T-helper 9 cell (primary cell): ENCODE measurements at places on chromosomes 11 and 22.

DNA sequence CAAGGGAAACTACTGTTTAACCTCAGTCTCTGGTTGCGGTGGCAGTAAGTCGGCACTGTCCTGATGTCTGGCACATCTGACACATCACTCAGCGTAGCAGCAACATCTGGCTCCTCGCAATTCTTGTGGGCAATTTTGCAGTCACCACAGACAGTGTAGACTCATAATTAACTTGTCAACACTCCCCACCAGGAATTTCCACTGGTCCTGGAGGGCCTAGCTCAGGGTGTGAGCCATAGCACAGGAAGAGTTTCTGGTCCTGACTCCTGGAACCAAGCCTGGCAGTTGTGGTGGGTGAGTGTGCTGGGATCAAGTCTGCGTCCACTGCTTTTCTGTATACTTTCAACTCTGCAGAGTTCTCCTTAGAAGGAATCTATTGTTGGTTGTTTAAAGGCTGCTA, 209.7 kb downstream of the SNX19 start:
- DNase-seq = no peak

- DNase-seq = no peak
Observed at GRCh38 chr11:101444851-101445250, 139.0 kb downstream of the TRPC6 start.

GRCh38 chr11:10441652-10442503, 13.2 kb upstream of the AMPD3 start:
- no peak for DNase-seq

- no peak for DNase-seq
Observed at GRCh38 chr11:128462922-128463321, 124.4 kb downstream of the ETS1 start.

GRCh38 chr11:20672575-20672974, 3.2 kb downstream of the NELL1 start:
- DNase-seq = no peak

GRCh38 chr22:49527611-49528419, 299.9 kb downstream of the BRD1 start:
- no peak for DNase-seq

- DNase-seq = no peak
Observed at GRCh38 chr22:16834971-16835370, 9.8 kb upstream of the XKR3 start.

GRCh38 chr11:26229257-26229656, 102.7 kb upstream of the ANO3 start:
- no peak for DNase-seq

DNA sequence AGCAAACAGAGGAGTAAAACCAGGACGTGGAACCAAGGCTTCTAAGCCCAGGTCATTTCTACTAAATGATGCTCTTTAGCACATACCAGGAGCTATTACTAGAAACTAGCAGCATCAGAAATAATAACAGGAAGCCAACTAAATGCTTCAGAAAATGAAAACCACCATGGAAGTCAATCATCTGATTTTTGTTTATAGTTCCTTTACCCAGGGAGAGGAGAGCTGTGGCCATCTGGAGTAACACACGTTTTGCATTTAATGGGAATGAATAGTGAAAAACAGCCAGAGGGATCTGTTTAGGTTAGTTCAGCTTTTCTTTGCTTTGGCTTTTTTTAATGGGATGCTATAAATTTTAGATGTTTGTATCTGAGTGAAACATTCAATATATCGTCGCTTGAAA, 250.7 kb upstream of the ARHGAP20 start:
- DNase-seq = no peak

DNA sequence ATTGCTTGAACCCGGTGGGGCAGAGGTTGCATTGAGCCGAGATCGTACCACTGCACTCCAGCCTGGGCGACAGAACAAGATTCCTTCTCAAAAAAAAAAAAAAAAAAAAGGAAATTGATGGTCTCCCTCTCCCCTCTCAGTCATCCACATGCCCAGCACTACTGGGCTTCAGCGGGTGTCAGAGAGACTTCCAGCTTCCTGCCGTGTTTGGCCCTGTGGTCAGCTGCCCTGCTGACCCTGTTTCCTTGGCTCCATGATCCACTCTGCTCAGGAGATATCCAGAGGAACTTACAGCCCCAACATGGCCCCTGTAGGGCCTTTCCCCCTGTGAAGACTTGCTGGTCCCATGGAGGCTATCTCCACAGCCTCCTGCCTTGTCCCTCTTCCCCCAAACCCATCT, 6.1 kb upstream of the PNPLA3 start:
- DNase-seq = no peak

GRCh38 chr22:25127318-25127717, 72.3 kb upstream of the CRYBB3 start:
- no peak for DNase-seq

GRCh38 chr22:38139901-38140300, 29.4 kb upstream of the BAIAP2L2 start:
- DNase-seq = no peak

DNA sequence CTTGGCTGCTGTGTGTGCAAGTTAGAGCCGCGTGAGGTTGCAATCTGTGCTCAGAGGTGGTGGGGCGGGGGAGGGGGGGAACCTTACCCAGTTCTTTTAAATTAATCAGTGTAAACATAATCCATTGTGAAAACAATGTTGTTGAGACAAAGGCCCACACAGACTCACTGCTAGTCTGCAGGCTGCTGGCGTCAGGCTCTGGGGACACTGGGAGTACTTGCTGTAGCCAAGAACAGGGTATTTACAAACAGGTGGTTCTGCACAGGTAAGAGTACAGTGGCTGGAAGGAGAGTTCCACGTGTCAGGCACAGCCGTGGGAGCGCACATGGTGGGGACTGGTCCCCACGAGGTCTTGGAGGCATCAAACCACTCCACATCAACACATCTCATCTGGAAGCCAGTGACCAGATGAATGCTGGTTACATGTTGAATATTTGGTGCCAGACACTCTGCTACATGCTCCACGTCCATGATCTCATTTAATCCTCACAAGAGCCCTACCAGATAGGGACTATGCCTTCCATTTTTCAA, 27.4 kb downstream of the SCUBE1 start:
- no peak for DNase-seq

- DNase-seq = no peak
Observed at GRCh38 chr11:87490671-87491070, 452.9 kb downstream of the TMEM135 start.

DNA sequence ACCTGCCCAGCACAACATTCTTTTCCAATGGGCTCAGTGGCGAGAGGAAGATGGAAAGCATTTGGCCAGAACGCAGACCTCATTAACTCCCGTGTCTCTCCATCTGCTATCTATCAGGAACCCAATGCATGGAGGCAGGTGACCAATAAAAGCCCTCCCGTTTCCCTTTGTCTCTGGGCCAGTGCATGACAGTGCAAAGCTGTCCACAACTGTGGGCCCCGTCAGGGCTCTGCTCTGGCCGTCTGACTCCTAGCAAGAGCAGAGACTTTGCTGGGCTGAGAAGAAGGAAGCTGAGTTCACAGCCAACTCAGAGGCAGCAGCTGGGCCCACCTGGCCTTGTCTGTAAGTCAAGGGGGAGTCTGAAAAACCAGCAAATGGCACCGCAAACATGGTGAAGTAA, 177.8 kb downstream of the TENM4 start:
- no peak for DNase-seq

- no peak for DNase-seq
Observed at GRCh38 chr11:72856551-72857345, 42.5 kb downstream of the ATG16L2 start.

GRCh38 chr11:2549491-2549875, 104.7 kb downstream of the KCNQ1 start:
- no peak for DNase-seq

DNA sequence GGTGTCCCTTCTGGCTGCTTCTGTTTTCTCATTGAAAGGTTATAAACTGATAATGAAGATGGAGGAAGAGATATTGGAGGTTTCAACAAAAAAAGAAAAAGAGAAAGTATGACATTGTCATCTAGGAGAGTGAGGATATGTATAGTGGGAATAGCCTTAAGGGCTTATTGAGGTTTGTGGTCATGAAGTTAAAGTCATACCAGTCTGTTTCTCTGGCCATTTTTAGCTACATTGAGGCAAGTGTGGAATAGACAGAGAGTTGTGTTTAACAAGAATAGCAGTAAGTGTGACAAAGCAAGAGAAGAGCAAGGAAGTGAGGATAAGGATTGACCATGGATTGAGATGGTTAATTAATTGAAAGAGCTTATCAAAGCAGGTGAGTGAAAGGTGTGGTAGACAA, 110.4 kb downstream of the ELP4 start:
- DNase-seq = no peak

DNA sequence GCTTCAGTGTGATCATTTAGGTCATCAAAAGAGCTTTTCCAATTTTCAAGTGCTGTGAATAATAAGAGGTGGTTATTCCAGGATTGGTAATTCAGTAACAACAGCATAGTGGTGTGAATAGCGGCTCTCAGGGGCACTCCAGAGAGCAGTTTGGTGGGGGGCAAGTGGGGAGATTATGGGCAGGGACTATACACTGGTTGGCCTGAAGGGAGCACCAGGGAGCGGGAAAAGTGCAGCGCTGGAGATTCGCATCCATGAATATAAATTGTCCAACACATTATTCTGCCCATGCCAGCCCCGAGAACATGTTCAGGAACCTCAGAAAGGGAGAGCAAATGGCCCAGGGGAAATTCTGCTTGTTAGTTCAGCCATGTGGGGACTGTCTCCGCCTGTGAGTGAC, 37.9 kb downstream of the OR6Q1 start:
- no peak for DNase-seq

GRCh38 chr22:38021206-38021605, 36.0 kb upstream of the PICK1 start:
- DNase-seq = no peak

GRCh38 chr22:38921806-38922205, 35.6 kb upstream of the APOBEC3A start:
- DNase-seq = no peak

DNA sequence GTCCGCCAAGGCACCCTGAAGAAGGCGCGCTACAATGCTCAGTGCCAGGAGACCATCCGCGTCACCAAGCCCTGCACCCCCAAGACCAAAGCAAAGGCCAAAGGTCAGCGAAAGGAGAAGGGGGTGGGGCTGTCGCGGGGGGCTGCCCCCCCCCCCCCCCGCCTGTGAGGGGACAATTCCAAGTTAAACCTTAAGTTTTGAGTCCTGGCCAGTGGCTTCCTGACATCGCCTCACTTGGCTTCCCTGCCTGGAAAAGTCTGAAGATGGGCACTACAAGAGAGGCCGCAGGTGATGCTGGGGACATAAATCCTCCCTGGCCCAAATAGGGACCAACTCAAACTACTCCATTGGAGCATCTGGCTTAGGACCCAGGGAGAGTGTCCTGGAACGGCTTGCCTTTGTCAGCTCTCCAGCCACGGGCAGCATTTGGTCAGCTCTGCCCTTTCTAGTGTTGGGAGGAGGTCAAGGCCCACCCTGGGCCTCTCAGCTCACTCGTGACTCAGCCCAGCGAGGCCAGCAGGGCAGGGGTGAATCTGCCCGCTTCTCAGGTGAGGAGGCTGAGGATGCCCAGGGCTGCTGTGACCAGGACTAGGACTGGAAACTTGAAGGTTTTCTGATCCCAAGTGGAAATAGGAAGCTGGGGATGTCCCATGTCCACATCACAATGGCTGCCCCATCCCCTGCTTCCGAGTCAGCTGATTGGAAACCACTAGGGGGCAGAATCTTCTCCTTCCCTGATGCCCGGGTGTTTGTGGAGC, 1.4 kb downstream of the MDK start:
- no peak for DNase-seq

GRCh38 chr11:61039916-61040315, 62.4 kb upstream of the CD5 start:
- no peak for DNase-seq

DNA sequence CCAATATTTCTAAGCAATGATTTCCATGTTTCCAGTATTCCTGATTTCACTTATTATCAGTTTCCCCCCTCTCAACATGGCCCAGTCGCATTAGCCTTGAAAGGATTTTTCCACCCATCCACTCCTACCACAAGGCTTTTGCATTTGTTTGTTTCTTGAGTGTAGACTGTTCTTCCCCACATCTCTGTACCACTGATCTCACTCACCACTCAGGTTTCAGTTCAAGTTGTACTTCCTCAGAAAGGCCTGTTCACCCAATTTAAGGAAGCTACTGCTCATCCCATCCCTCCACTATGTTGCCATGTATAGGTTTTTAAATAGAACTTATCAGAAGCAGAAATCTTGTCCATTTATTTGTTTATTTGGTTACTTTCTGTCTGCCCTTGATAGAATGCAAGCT, 472.3 kb downstream of the FAM181B start:
- DNase-seq = no peak

DNA sequence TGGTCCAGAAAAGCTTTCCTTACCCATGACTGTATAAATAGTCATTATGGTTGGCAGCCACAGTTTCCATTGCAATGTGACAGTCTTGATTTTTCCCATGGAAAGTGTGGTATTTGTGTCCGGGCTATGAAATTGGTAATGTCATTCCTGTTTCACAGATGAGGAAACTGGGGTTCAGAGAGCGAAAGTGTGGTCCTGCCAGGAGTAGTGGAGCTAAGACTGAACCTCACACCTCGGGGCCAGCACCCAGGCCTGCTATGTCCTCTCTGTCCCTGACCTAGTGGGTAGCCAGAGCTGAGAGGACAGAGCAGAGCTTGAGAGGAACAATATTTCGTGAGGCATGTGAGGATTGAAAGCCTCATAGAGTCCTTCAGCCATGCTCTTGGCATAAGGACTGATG, 1.2 kb upstream of the YDJC start:
- DNase-seq = no peak
